ENCODE measurements at places on chromosomes 6 and 20.

- DNase-seq: no peak
These were observed 25.4 kb downstream of the SPATA2 start for GRCh38 chr20:49889935-49890333.

GRCh38 chr20:36493801-36494114 lies 47.6 kb upstream of the MYL9 start:
- no peak for DNase-seq

DNA sequence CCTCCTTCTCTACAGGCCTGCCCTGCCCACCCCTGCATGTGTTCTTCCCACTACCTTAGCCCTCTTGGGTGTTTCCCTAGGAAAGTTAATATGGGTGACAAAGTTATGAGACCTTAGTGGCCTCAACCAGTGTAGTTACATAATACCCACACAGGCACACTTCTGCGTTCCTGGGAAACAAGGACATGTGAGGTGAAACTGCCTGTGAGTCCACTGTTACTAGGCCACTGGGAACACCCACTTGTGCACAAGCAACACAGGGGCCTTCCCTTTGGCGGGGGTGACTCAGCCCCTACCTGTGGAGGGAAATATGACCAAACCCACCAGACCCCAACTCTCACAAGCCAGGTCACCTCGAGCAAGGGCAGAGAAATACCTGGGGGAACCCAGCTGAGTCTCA lies 12.8 kb downstream of the PI16 start:
- no peak for DNase-seq

GRCh38 chr6:138806889-138807288 lies 11.0 kb downstream of the ECT2L start:
- no peak for DNase-seq

DNA sequence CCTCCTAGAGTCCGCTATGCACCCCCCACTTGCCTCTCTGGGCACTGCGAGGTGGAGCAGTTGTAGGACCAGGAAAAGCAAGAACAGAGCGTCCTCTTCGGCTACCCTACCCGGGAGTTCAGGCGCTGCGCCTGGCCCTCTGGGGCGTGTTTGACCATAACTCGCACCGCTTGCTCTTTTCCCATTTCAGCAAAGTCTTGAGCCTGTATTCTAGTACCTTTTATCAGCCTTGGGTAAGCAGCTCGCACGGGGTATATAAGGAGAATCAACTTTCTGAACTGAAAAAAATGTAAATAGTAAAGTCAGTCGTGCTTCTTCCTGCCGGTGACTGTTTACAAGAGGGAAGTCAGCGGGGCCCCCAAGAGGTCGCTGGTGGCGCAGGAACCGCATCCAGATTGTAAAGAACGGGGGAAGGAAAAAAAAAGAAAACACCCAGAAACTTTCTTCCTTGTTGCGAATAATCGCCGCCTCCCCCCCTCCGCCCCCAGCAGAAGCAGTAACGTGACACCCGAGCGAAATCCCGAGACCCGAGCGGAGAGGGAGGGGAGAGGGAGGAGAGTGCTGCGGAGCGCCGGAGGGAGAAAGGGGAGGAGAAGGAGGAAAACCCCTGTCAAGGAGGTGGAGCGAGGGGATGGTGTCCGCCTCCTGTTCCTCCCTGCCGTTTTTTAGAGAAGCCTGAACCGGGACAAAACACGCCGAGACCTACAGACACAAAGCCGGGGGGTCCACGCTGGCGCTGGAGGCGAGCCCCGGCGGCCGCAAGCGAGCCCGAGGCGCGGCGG lies at the start of gene UST:
Gene UST, plus strand, starts transcription at position 668 of the 782 bp plus-strand sequence. CDS start 401 bp downstream, outside the sequence.
- DNase-seq: peak; percentile 82

DNA sequence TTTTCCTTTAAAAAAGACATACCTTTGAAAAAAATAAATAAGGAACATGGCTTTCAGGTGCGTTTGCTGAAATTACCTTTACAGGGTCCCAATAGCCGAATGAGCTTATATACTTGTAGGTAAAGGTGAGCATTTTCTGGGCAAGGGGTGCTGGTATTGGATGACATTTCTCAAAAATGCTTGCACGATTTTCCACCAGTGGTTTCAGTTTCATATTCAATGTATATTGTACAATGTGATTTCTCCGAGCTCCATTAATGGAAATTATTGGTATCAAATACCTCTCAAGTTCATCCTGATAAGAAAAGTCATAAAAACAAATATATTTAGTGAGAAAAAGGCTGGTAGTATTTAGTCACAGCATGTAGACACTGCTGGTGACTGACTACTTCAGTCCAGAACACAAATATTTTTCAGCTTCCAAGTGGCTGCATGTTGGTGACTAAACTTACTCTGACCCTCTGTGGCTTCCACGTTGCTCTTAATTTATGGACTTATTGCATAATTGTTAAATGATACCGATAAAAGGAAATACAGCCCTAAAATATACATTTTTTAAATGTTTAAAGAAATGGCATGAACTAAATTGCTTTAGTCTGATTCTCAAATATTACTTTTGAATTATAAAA lies 32.9 kb upstream of the ZBTB24 start:
- DNase-seq: no peak

DNA sequence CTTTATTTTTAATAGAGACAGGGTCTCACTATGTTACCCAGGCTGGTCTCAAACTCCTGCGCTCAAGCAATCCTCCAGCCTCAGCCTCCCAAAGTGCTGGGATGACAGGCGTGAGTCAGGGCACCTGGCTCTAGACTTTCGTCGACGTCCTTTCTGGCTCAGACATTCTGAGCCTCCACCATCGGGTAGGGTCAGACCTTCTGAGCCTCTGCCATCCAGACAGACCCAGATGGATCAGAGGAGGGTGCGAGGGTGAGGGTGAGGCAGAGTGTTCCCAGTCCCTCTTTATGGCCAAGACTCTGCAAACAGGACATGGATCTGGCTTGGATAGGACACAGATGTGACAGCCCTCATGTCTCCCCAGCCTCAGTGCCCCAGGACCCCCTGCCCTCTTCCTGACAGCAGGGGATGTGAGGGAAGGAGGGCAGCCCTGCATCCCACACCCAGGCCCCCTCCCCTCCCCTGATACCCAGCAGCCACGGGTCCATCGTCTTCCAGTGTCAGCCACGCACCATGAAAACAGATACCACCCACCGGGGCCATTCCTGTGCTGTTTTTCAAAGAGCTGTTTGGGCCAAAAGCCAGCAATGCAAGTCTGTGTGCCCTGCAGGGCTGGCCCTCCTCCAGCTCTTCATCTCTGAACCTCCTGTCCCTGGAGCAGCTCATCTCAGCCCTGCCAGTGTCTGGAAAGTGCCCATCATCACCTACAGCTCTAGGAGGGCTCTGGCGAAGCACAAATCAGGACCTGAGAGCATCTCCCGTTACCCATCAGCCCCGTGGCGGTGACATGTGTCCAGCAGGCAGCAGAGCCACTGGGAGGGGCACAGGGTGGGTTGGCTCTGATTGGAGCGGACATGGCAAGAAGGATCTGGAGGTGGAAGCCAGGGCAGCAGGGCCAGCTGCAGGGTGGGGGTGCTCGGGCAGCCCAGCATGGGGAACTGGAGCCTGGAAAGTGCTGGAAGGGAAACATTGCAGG lies 208.4 kb downstream of the PREX1 start:
- DNase-seq: no peak

- DNase-seq: peak; percentile 18
These were observed 119.4 kb downstream of the JARID2 start for GRCh38 chr6:15365273-15365687.

GRCh38 chr6:42790549-42791181 lies 8.8 kb downstream of the BICRAL start:
- no peak for DNase-seq

GRCh38 chr20:36313926-36314325 lies 7.8 kb downstream of the DLGAP4 start:
- no peak for DNase-seq

DNA sequence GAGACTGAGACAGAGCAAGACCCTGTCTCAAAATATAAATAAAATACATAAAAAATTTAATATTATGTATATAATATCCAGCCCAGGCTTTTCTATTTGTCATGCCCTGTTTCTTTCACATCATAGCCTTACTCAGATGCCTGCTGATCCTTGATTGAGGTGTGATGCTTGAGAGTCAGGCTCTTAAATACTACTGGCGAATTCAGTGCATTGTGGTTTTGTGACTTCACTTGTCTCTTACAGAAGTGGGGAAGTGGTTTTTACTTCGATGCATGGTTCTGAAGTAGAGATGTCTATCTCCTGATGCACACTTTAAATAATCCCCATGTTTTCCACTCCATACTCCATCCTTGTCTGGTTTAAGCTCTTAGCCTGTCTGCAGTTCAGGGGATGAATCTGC lies 29.1 kb downstream of the ASXL1 start:
- no peak for DNase-seq

DNA sequence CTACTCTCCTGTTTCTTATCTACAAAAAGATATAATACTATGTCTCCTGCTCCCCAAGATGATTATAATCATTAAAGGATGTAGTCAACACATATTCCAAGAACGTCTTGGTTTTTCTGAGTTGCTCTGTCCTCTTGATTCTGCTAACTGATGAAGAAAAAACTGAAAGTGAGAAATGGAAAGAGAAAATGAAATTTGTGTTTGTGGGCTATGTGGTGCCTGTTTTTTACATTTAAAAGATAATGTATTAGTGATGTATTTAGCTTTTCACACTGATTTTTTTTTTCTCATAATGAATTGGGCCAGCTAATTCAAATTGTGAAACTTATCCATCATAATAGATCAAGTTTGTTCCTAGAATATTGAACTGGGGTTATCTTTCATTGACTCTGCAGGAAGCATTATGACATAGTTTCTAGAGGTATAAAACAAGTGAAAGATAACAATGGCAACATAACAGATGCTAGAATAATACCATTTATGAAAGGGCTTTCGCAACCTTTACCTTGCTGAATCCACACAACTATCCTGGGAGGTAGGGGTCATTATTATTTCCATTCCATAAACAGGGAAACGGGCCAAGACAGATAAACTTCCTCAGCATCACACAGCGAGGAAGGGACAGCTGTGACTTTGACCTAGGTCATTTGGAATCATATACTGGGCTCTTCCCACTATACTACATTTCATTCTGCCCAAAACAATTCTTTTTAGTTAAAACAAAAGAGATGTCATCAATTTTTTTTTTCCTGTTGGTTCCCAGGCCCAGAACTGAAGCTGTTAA lies 336.7 kb downstream of the GJA1 start:
- no peak for DNase-seq

GRCh38 chr20:47274401-47275108 lies 81.9 kb downstream of the ZMYND8 start:
- no peak for DNase-seq

- DNase-seq: no peak
These were observed 1.6 kb upstream of the KCNK15 start for GRCh38 chr20:44743916-44744655.

- DNase-seq: no peak
These were observed 183.0 kb upstream of the QKI start for GRCh38 chr6:163231356-163232014.

DNA sequence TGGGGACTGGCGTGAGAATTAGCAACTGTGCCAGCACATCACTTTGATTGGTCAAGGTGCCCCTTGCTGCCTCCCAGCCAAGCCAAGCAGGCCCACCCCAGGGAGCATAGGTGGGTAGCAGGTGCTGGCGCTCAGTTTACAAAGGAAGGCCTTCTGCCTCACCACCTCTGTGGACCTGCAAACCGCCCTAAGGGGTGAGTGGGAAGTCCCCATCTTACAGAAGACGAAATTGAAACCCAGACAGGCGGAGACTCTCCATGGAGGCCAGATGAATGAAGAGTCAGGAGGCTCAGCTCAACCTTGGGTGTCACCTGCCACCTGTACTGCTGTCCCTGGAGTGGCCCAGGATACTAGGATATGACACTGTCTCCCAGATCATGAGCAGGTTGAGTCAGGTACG lies 21.5 kb upstream of the MAS1L start:
- no peak for DNase-seq

DNA sequence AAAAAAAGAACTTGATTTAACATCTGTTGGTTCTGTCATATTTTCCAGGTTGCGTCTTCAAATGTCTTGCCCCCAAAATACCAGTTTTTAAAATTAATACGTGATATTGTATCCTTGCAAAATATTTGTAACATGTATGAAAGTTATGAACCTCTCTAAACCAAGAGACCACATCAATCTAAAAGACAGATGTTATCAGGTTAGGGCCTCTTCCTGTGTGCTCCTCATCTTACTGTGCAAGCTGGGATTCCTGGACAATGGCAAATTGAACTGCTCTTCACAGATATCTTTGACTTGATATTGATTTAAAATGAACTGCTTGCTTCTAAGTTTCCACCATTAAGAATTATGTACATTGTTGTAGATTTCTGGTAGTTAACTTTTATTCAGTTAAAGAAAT lies 9.6 kb downstream of the TMEM239 start:
- DNase-seq: no peak

DNA sequence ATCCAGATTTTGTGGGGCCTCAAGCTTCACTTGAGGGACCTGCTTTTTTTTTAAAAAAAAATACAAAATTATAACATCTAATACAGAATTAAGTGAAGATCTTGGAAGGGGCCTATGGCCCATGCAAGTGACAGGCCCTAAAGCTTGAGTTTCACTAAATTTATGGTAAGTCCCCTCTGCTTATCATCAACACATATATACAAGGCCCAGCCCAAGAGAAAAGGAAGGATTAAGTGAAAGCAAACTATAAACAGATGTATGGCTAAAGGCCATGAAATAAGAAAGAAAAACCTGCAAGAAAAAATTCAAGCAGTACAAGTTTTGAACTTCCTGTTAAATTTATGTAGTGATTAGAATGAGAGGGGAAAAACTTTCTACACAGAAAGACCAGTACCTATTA lies 86.8 kb downstream of the CDC40 start:
- no peak for DNase-seq

GRCh38 chr6:21019614-21020013 lies 485.4 kb downstream of the CDKAL1 start:
- DNase-seq: no peak

GRCh38 chr20:1041845-1042390 lies 39.8 kb upstream of the RSPO4 start:
- no peak for DNase-seq

- DNase-seq: no peak
These were observed 211.0 kb downstream of the WDR27 start for GRCh38 chr6:169490830-169491229.

GRCh38 chr6:17650656-17651309 lies 50.7 kb downstream of the FAM8A1 start:
- DNase-seq: no peak
